ENCODE measurements at places on chromosomes 7 and 10. TPM values are rescaled to one million over a fixed set of nuclear protein-coding genes. Genes with fewer than 3 reads are reported as not detected.

DNA sequence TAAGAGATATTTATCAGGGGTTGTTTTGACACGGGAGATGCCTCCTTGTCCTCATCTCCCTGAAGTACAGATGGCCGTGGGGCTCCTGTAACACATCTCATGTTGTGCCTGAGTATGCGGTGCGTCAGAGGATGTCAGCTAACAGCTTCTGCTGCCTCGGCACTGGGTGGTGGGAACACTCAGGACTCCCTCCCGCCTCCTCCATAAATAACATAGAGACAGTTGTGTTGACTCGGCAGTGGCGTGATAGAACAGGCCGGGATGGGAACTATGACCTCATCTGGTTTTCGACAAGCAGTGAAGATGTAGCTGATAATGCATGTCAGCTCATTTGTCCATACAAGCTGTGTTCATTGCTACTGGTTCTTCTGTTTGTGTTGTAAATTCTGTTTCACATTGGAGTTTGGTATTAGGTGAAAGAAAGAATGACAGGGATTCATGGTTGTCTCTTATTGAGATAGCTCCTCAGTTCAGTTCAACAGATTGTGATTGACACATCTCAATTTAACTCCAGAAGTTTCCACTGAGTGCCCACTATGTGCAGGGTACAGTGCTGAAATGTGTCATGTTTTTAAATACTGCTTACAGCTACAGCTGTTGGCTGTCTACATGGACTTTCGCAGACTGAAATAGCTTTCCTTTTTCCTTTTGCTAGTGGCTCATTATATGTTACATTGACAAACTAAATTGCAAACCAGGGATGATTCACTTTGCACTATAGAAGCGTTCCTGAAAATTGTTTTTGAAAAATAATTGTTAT lies 87.4 kb downstream of the CHN2 start:
- no peak for DNase-seq

GRCh38 chr10:43091846-43092245 lies 15.0 kb downstream of the RET start:
- no peak for DNase-seq

DNA sequence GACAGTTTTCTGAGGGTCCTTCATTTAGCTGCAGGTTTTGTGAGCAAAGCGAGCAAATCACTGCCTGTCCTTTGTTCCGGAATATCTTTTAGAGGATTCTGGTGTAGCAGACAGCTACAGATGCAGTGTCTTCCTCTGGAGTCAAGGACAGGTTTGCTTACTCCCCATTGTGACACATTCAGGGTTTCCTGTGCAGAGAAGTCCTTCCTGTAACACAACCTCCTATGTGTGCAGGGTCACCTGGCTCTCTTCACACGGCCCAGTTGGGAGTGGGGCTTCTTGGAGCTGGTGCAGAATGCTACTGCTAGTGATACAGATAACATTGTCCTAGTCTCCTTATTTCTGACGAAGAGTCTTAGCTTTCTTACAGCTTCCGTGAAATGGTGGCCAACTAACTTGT lies 47.9 kb downstream of the RBM33 start:
- no peak for DNase-seq

DNA sequence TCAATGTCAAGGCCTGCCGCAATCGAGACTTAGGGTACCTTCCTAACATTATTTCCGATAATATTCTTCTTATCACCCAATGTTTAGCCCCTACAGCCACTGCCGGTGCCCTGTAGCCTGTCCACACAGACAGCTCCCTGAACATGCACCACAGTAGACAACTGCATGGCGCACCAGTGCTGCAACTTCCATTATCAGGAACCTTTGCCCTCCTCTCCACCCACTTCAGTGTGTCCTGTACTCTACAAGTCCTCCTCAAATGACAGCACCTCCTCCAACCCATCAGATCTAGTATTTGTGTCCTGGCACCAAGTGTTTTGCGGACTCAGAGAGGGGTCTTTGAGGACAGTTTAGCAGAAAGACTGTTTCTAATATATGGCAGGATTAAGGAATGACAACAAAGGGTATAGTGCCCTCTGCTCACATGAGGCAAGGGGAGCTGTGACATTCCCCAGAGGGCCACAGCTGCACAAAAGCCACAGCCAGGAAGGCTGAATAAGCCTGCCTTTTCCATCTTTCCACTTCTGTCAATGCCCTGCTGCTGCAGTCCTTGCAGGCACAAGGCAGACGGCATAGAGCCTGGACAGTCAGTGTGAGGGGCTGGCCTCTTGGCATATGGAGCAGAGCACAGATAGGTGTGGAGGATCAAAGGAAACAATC lies 335.4 kb downstream of the PARD3 start:
- DNase-seq: no peak

DNA sequence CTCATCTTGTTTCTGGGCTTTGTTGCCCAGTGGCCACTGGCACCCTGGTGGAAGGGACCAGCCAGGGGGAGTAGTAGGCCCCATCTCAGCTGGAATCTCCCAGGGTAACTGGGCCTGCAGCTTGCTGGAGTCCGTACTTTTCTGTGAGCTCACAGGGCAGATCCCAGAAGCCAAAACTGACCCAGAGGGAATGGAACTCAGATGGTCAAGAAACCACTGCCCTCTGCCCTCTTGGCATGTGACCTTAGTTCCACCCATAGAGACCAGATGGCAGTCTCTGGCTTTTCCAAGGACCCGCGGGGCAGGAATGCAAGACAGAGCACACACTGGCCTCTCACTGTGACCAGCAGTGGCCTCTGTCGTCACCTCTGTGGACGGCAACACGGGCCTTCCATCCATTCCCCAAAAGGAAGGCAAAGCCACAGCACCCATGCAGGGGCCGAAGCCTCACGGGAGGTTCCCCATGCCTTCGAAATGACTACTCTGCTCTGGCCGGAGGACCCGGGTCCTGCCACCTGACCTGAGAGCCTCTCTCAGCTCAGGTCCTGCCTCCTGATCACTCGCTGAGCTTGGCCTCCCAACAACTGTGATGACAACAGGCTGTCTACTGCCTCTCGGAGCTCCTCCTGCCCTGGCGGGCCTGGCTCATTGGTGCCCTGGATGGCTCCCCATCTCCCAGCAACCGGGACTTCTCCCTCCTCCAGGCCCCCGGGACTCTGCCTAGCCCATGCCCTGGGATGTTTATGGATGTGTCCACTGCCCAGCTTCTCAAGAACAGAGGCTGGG lies 29.9 kb downstream of the MYL10 start:
- DNase-seq: no peak

DNA sequence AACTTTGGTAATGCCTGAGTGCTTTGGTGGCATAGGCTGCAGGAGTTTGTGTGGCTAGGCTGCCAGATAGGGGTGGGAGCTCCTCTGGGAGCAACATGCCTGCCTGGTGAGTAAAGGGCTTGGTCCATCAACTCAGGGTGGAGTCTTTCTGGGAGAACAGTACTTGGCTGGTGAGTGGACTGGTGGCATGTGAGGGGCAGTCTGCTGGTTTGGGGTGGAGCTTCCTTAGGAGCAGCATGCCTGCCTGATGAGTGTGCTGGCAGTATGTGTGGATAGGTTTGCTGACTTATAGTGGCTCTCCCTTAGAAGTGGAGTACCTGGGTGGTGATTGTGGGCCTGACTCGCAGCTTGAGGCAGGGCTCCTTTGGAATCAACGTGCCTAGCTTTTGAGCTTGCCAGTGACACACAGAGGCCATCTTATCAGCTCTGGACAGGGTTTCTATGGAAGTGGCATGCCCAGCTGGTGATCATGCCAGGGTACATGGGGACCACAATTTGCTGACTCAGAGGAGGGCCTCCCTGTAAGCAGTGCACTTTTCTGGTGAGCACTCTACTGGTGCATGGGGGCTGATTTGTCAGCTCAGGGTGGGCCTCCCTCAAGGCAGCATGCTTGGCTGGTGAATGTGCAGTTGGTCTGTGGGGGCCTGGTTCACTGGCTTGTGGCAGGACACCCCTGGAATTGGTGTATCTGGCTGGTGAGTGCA lies 35.0 kb upstream of the SRI start:
- DNase-seq: no peak

DNA sequence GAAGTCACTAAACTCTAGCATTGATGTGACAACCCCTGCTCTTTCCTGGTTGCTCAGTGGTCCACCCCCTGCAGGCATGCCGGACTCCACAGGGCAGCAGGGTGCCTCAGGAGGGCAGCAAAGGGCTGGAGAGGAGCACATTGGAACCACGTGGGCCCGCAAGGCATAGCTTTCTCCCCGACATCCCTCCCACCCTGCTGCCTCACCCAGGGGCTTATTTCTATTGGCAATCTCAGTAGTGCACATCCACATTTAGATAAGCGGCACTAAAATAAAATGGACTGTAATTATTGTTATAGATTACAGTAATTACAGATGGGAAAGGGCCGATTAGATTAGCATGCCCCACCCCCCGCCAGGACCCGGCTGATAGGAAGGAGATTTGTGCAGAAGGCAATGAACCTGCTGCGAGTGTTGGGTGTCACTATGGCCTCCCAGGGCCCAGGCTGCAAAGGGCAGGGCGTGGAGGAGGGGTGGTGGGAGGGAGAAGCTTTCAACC lies 580.1 kb downstream of the GRID1 start:
- no peak for DNase-seq

DNA sequence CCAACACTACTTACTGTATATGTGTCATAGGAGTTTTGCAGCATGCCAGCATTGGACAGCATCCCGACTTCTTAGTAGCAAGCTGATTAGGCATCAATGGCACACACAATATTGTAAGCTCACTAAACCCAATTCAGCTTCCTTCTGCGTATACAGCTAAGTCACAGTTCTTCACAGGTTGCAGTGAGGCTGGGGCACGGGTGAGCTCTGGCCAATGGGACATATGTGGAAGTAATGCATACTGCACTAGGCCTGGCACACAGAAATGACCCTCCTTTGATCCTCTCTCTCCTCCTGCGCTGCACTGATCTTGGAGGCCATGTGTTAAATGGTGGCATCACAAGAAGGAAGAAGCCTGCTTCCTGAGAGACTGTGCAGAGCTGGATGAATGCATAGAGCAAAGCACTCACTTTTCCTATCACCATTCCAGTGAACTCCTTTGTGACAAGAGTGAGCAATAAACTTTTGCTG lies 11.9 kb downstream of the RAB11FIP2 start:
- DNase-seq: no peak

DNA sequence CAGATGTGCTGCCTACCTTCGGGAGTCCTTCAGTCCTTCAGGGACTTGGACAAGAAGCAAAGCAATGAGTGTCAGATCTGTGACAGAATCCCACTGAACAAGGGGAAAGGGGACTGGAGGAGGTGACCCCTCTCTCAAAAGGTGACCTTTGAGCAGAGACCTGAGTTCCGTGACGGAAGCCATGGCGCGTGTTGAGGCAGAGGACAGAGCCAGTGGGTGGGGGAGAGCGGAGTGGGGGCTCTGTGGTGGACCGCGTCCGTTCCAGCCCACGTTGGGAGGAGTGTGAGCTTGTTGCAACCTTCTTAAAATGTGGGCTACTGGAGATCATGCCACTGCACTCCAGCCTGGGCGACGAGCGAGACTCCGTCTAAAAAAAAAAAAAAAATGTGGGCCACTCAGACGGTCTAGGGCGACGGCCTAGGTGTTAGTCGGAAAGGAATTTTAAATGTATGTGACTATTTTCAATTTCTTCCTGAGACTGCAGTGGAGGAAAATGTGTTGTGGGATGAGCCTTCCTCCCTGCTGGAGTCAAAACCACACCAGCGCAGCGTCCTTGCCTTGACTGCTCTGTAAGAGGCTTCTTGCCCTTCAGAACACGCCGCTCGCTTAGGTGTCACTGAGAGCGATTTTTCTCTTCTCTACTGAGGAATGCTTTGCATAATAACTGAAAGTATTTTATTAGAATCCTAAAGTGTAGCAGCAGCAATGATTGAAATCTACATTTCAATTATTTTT lies 272.7 kb downstream of the CELF2 start:
- DNase-seq: no peak

DNA sequence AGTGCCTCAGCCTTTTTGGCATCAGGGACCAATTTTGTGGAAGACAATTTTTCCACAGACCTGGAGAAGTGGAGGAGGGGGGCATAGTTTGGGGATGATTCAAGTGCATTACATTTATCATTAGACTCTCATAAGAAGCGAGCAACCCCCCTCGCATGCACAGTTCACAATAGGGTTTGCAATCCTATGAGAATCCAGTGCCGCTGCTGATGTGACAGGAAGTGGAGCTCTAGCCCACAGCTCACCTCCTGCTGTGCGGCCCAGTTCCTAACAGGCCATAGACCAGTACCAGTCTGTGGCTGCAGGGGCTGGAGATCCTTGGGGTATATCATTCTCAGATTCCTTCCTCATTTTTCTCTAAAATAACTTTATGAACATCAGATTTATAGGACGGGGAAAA lies 50.8 kb downstream of the ATAD1 start:
- DNase-seq: no peak

DNA sequence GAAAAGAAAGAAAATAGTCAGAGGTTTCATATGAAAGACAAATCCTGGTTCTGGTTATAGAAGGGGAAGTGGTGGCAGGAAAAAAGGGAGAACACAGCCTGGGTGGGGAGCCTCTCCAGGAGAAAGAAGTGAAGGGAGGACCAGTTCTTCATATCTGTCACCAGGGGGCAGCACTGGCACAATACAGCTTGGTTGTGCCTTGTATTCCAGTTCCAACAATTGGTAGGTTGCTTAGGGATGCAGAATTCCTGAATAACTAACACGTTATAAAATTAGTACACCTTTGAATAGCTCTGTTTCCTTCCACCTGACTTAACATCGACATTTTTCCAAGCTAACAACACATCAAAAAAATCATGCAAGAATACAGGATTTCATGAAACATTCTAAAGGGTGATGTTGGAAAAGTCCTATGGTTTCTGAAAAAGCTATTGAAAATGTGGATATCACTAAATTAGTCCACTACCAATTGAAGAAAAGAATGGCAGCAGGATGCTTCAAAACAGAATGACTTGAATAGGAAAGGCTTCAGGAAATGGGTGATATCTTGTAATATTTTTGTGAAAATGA lies 52.9 kb downstream of the CYP26A1 start:
- DNase-seq: no peak

CCL24 gene
- 1.2 TPM for total RNA-seq

TMEM176B gene
- 0.47 TPM for total RNA-seq

GIMAP4 gene
- total RNA-seq: 0.40 TPM

AGBL3 gene
- total RNA-seq: 6.1 TPM

Data from activated B cell treated with CpG ODN at 0.5 μM for 24 hours (primary cell).